CD4-positive, alpha-beta T cell treated with Interferon alpha-2 for 1 hour (primary cell): ENCODE measurements at places on chromosomes 2 and 18.
A peak's percentile ranks its signal among the peaks of the same experiment; 100 is the strongest.

DNA sequence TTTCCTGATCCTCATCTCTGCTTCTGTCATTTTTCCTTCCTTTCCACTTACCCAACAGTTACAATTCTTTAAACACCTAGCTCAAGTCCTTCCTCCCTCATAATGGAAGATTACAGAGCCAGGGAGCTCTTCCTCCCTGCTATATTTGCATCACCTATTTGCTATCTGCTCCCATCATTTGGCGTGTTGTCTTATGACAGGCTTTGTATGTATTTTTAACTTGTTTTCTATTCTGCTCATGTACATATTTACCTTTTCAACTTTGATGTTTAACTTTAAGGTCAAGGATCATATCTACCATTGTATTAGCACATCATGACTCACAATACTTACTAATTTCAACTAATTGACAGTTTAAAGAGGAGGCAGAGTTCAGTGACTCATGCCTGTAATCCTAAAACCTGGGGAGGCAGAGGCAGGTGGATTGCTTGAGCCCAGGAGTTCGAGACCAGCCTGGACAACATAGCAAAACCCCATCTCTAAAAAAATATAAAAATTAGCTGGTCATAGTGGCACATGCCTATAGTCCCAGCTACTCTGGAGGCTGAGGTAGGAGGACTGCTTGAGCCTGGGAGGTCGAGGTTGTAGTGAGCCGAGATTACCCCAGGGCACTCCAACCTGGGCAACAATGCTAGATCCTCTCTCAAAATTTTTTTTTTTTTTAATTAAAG is 308.0 kb upstream of the STON1 start:
- DNase-seq, result no peak

- DNase-seq, result peak; percentile 39
Measured at GRCh38 chr2:25228848-25229278, 60.5 kb upstream of the POMC start.

- DNase-seq, result no peak
Measured at GRCh38 chr2:111975819-111976218, 77.4 kb downstream of the MERTK start.

DNA sequence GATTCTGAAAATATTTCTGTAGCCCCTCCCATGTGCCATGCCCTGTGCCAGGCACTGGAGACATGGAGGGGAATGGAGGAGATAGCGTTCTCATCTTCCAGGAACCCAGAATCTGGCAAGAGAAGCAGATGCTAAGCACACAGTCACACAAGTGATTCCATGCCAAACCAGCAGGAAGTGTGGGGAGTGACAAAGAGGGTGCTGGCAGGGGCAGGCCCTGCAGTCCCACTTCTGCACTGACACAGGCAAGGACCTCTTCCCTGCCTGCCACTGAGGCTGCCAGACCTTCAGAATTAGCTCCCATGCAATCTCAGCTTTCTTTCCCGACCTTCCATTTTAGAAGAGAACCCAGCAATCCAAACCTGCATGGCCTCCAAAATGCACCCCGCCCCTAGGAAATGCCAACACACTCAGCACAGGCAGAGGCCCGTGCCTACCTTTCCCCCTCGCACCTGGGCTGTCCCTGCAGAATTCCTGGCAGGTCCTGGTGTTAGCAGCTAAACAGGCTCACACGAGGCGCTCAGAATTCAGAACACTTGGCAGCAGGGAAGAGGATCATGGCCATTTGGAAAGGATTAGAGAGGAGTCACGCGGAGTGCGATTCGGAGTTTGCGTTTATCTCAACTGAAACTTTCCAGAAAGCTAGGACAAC is 155.3 kb downstream of the MSH2 start:
- no peak for DNase-seq

DNA sequence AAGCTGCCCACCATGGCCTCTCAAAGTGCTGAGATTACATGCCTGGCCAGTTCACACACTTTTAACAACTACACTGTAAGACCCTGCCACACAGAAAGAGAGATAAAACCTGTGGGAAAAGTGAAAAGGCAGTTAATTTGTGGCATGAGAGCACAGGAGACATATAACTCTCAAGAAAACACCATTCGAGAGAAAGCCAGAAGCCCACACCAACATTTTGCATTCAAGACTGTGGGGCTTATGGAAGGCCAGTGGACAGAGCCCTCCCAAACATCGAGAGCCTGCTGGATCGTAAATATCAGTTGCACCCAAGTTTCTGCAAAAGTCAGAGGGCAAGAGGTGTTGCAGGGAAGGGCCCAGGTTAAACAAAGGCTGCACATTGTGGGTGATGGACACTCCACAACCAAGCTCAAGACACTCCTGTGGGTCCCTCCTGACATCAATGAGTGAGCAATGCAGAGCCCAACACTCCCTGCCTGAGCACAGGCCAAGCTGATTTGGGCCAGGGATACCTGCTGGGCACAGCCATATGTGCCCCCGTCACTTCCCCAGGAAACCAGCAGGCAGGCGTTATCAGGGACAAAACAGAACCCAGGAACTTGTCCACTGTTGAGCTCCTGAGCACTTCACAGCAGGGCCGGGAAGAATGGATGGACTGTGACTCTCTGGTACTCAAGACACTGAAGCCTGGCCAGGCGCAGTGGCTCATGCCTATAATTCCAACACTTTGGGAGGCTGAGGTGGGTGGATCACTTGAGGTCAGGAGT is 114.4 kb downstream of the ZFP36L2 start:
- no peak for DNase-seq

GRCh38 chr2:178666458-178666857 is 140.8 kb downstream of the TTN start:
- no peak for DNase-seq

DNA sequence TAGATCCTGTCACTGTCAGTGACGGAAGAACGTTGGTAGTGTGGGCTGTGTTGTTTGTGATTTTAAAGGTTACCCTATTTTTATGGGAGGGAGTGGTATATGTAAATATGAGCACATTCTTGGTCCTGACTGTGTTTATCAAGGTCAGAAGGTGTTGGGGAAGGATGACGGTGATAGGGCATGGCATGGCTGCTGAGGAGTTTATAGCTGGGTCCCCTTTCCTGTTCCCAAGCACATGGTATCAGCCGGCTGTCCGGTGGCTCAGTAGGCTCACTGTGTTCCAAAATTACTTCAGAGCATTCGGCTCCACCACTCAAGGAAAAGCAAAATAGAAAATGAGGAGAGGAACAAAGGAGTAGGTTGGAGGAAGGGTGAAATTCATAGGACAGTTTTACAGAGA is 28.6 kb downstream of the IRS1 start:
- DNase-seq, result no peak

- no peak for DNase-seq
Measured at GRCh38 chr18:2884706-2885285, 38.0 kb downstream of the EMILIN2 start.

- DNase-seq, result peak; percentile 71
Measured at GRCh38 chr2:96868555-96869280, 1.2 kb downstream of the SEMA4C start.

GRCh38 chr2:119252186-119253113 is 28.8 kb downstream of the STEAP3 start:
- DNase-seq, result no peak

DNA sequence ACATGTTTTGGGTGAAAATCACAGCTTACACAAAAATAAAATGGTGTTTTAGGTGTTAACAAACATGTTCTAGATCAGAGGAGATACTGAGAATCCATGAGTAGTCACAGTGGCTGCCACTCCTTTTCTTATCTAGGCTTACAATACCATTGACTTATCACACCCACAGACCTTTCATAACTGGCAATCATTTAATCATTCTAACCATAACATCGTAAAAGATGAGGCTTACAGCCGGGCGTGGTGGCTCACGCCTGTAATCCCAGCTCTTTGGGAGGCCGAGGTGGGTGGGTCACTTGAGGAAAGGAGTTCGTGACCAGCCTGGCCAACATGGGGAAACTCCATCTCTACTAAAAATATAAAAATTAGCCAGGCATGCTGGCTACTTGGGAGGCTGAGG is 18.8 kb upstream of the SERPINB5 start:
- DNase-seq, result no peak

DNA sequence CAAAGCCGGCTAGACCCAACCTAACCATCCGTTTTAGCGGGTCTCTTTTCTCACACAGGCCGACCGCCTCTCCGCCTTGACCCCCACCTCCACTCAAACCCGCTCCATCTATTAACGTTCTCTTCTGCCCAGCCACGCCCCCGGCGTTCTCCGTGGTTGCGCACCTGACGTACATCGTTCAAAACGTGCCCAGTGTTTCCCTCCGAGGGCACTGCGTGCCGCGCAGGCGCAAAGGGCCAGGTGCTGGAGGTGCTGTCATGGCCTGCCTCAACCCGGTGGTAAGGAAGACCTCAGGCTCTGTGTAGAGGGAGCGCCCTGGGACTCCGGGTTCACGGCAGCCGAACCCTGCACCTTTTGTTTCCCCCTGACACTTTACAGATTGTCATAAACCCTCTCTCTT is at the start of gene GTF2A1L:
GTF2A1L (plus strand) TSS at position 239 of the 400 bp plus-strand sequence; CDS start at position 258, 19 bp downstream.
- DNase-seq, result no peak

GRCh38 chr2:101040761-101041160 is 38.7 kb downstream of the RPL31 start:
- DNase-seq, result no peak

- DNase-seq, result no peak
Measured at GRCh38 chr18:38494065-38494464, 928.5 kb upstream of the CELF4 start.
